ENCODE measurements at places on chromosomes 2 and 18.

- no peak for DNase-seq
Observed at GRCh38 chr18:72935744-72936143, 68.0 kb upstream of the NETO1 start.

DNA sequence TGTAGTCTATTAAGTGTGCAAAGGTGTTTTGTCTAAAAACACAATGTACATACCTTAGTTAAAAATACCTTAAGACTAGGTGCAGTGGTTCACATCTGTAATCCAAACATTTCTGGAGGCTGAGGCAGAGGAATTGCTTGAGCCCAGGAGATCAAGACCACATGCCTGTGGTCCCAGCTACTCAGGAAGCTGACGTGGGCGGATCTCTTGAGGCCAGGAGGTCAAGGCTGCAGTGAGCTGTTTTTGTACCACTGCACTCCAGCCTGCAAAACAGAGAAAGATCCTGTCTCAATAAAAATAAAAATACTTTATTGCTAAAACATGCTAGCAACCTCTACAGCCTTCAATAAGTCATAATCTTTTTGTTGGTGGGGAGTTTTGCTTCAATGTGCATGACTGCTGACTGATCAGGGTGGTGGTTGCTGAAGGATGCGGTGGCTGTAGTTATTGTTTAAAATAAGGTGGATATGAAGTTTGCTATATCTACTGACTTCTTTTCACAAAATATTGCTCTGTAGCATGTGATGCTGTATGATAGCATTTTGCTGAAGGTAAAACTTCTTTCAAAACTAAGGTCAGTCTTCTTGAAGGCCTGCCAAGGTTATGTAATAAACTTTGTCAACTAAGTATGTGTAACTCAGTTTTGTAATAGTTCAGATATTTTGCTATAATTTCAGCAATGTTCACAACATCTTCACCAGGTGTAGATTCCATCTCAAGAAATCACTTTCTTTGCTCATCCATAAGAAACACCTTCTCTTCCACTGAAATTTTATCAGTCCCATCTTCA is 1238.0 kb upstream of the NRXN1 start:
- DNase-seq = no peak

DNA sequence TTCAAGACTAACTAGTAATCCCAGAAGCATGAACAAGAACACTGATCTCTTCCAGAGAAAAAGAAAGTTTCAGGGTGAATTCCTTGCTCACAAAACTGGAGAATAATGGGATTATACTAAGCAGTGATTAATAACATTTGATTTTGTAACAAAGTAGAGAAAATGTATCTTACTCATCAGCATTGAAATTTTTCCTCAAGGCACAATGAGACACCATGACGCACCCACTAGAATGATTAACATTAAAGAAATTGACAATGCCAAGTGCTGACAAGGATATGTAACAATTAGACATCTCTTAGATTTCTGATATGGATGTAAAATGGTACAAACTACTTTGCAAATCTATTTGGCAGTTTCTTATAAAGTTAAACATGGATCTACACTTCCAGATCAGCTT is 101.1 kb upstream of the EPHA4 start:
- no peak for DNase-seq

DNA sequence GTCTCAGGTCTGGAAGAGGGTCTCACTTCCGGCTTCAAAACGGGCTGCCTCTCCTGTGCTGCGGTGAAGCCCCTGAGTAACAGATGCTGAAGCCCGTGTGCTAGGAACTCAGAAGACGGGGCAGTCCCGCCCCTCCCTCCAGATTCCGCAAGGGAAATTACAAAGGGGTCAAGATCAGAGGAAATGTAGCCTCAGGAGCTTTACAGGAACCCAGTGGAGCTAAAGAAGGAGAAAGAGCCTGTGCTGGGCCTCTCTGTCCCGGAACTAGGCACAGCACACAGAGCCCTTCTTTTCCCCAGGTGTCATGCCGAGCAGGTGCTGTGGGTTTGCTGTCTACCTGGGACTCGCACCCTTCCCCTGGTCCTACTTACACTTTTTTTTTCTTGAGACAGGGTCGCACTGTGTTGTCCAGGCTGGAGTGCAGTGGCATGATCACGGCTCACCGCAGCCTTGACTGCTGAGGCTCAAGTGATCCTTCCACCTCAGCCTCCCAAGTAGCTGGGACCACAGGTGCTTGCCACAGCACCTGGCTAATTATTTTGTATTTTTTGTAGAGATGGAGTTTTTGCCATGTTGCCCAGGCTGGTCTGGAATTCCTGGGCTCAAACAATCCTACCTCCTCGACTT is 72.7 kb upstream of the MAP4K4 start:
- DNase-seq = no peak

DNA sequence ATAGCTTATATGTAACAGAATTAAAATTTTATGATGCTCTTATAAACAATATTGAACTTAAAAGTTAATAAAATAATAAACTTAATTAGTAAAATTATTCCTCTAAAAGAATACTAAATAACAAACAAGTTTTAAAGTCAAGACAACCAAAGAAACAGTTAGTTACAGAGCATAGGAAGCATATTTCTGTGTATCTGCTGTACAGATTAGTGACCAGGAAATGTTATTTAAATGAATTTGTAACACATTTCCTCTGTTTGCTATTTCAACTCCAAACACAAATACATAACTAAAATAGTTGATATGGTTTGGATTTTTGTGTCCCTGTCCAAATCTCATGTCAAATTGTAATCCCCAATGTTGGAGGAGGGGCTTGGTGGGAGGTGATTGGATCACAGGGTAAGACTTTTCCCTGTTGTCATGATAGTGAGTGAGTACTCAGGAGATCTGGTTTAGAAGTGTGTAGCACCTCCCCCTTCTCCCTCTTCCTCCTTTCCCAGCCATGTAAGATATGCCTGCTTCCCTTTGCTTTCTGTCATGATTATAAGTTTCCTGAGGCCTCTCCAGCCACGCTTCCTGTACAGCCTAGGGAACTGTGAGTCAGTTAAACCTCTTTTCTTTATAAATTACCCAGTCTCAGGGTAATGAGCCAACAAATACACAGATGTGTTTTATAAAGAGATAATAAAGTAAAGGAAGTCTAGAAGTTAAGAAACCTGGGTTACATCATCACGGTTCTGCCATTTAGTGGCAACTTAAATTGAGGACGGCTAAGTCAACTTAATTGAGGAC is 51.8 kb downstream of the ROCK2 start:
- no peak for DNase-seq

DNA sequence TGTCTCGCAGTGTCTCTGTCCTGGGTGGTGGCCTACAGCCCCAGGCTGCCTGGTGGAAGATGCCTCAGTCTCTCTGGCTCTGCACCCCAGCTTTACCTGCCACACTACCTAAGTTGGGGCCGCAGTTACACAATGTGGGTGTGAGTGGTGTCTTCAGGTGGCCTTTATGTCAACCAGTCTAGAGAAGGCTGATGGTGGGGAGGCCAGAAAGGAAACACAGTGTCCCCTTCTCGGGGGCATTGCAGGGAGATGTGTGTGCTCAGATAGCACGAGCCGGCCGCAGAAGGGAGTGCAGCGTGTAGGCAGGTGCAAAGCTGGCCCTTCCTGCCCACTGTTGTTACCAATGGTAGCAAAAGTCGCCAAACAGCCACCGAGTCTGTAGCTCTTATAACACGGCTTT is 216.1 kb downstream of the SH3RF3 start:
- no peak for DNase-seq

GRCh38 chr2:174025271-174026121 is 60.3 kb upstream of the SP3 start:
- DNase-seq = peak; percentile 76

DNA sequence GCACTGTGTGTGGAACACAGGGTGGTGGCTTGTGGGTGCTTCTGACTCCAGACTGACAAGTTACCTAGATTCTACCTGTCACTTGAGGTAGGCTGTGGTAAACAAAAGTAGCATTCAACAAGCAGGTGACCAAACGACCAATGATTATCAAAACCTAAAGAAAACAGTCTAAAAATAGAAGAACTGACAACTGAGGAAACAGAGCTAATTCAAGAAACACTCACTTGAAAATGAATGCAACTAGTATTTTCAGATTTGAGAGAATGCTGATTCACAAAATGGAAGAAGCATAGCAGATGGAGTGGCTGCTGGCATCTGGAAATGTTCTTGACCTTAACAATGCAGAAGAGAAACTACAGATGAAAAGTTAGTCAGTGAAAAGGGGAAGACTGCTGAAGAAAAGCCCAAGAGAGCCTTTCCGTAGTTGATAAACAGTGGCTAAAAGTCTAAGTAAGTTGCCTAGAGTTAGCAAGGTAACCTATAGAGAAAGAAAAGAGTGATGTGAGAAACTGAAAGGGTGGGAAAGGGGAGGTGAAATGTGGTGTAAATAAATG is 170.4 kb downstream of the NCK2 start:
- no peak for DNase-seq

DNA sequence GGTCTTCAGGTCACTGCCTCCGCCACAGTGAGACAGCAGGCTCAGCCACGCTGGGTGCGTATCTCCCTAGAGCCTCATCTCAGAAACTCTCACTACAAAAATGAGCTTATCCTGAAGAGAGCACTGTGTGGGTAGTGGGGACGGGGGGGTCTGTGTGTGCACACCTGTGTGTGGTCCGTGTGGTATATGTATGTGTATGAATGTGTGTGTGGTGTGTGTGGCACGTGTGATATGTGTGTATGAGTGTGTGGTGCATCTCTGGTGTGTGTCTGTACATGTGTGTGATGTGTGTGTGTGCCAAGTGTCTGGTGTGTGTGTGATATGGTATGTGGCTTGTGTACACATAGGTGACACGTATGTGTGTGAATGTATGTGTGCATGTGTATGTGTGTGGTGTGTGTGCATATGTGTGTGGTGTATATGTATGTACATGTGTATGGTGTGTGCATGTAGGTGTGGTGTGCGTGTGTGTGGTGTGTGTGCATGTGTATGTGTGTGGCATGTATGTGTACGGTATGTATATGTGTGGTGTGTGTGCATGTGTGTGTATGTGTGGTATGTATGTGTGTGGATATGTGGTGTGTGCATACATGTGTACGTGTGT is 332.2 kb downstream of the EIPR1 start:
- DNase-seq = no peak

GRCh38 chr2:105645938-105646773 is 98.6 kb upstream of the NCK2 start:
- no peak for DNase-seq

DNA sequence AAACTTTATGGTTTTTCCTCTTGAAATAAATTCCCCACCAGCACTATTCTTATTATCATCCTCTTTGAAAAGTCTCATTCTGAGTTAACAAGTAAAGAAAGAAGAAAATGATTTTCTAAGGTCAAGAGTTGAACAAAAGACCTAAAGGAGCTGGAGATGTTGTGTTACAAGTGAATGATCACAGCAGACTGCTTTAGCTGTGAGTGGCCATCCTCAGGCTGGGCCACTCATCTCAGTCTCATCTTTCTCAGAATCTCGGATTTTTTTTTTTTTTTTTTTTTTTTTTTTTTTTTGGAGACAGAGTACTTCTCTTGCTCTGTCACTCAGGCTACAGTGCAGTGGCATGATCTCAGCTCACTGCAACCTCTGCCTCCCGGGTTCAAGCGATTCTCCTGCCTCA is 133.3 kb downstream of the CDH2 start:
- no peak for DNase-seq

- no peak for DNase-seq
Observed at GRCh38 chr2:209533391-209533790, 109.5 kb downstream of the MAP2 start.

- no peak for DNase-seq
Observed at GRCh38 chr18:76212960-76213359, 282.1 kb downstream of the ZNF516 start.

- DNase-seq = no peak
Observed at GRCh38 chr2:151053661-151053990, 208.0 kb downstream of the RBM43 start.

GRCh38 chr2:211367293-211367692 is 810.9 kb downstream of the CPS1 start:
- no peak for DNase-seq

DNA sequence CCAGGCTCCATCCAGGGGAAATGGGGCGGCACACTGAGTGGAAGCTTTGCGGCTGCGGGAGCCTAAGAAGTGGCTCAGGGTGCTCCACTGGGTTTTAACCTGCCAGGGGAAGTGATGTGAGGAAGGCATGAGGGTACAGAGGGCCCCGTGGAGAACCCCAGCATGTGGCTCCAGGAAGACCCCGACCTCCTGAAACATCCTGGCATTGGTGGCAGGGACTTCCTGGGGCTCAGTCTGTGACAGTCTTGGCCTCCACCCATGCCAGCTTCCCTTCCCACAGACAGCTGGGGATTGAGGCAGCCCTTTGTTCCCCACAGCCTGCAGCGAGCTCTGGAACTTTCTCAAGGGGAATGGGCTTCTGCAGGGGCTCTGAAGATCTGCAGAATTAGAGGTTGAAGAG is 146.6 kb downstream of the TNS1 start:
- no peak for DNase-seq

- no peak for DNase-seq
Observed at GRCh38 chr2:148819019-148819585, 55.9 kb upstream of the KIF5C start.

DNA sequence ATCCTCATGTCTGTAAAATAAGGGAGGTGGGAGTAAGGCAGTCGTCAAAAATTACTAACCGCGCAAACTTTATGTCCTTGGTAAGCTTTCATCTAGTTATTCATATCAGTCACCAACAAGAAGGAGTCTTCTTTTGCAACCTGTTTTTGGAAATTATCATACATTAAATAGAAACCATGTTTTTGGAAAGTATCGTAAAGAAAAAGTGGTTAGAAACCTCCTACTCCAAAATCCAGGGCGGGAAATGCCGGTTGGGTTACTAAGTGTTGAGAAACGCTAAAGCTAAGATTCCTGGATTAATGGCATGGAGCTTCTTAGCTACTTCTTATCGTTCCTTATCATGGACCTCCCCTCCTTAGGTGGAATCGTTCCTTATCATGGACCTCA is 778 bp downstream of the BBS5 start:
- DNase-seq = no peak

DNA sequence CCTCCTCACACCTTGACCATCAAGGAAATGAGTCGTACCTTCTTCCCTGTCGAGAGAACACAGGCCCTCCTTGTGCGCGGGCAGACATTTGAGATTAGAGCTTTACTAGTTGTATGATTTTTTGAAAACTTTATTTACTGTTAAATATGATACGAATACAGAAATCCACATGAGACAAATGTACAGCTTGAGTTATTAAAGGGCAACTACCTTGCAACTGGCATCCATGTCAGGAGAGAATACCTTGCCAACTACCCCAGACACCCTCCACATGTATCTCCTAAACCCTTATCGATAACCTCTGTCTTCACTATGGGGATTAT is 28.3 kb downstream of the KLHL23 start:
- DNase-seq = no peak

Data from SK-N-SH (cell line).